Aorta (tissue), 5 donors: ENCODE measurements at places on chromosomes 5 and 9. TPM values are rescaled to one million over a fixed set of nuclear protein-coding genes. Genes with fewer than 3 reads are reported as not detected.

CLINT1 gene
- 60.9 TPM for total RNA-seq

PTCH1 gene
- 9.0 TPM for total RNA-seq

PCDHA12 gene
- 0.57 TPM for total RNA-seq

TLE1 gene
- 31.0 TPM for total RNA-seq

- DNase-seq: no peak
Measured at GRCh38 chr9:109557481-109557880, 59.4 kb upstream of the PTPN3 start.

DNA sequence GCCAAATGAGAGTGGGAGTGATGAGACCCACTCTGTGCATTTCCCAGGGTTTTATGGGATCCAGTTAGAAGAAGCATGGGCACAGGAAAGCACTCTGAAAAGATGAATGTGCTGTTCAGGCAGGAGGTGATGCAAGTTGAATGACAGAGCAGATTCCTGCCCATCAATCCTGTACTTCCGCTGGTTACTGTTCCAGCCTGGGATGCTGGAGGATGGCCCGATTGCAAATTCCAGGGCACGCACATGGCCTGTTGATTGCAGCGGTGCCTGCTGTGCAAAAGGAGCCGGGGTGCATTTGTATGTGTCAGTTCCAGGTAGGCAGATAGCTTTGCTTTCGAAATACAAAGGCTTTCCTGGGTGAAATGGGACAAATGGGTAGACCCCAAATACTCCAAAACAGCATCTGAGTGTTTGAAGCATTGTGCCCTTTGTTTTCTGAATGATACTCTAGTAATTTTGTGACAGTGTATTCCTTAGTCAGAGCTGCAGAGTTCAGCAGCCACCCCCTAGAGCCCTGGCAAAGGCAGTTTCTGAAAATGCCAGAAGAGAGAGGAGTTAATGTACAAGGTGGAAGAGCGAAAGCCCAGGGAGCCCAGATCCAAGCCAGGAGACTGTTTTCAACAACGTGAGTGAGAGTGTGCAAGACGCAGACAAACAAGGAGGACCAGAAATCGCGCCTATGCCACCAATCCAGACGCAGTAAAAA lies 454.2 kb upstream of the CLINT1 start:
- no peak for DNase-seq

- no peak for DNase-seq
Measured at GRCh38 chr5:39213447-39214207, 5.7 kb downstream of the FYB1 start.

GRCh38 chr9:93533863-93534262 lies 42.5 kb upstream of the PHF2 start:
- DNase-seq: no peak

DNA sequence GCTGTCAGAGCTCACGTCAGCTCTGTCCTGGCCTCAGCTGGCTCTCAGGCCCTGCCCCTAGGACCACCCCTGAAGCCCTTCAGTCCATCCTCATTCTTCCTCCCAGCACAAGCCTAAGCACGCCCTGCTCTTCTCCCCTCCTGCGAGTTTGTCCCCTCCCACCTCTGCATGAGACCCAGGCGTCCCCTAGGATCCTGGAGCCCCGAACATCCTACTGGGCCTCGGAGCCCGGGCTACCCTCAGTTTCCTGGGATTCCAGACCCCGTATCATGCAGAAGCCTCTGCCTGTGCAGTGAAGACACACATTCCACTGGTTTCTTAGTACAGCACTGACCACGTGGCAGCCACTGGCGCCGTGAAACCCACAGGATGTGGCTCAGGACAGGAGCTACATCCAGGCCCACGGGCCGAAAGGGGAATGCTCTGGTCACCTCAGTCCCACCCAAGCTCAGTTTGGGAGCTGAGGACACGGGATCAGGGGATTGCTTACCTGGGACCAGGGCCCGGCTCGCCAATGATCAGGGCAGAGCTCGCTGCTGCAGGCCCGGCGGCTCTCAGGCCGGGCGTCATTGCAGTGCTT lies 64.2 kb downstream of the ZNF354C start:
- peak; percentile 52 for DNase-seq

DNA sequence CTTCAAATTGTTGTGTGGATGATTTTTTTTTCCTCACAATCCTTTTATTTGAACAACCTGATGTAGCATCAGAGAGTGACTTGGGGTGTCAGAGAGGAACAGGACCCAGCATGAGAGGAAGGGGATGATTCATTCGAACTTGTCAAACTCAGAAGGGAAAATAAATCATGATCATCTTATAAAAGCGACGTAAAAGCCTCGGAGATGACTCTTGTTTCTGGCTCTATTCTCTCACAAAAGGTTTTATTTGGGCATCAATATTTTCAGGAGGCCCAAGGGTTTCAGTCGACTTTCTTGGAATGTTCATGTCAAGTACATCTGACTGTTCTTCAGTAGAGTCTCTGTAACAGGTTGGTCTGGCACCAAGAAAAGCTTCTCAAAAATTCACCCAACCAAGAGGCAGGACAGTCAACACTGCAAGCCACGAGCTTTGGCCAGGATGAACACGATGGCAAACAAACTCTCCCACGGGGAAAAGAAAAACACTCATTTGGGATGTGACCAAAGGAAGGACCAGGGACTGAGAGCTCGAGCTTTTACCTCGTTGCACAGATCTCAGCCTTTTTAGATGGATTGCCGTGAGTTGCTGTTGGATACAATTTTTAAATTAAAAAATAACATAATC lies 55.1 kb downstream of the ANKH start:
- no peak for DNase-seq
